ENCODE measurements at places on chromosomes 7 and 10. TPM values are rescaled to one million over a fixed set of nuclear protein-coding genes. Genes with fewer than 3 reads are reported as not detected.

Gene BTBD16
- not detected for total RNA-seq

- no peak for DNase-seq
- no peaks in the 10 kb centered on the region for H3K36me3 ChIP-seq
- no peak overlapping the region for H3K27ac ChIP-seq
Measured at GRCh38 chr7:105723572-105723971, 142.3 kb upstream of the EFCAB10 start.

- no peaks in the 10 kb centered on the region for H3K4me1 ChIP-seq
- H3K27ac ChIP-seq = no peak overlapping the region
- H3K4me3 ChIP-seq = no peak overlapping the region
- no peaks in the 10 kb centered on the region for H3K27me3 ChIP-seq
- peaks cover 8% of the 10 kb centered on the region for H3K36me3 ChIP-seq
- DNase-seq = no peak
Measured at GRCh38 chr10:98251399-98251798, 16.6 kb downstream of the LOXL4 start.

GRCh38 chr10:22436893-22437619 lies 91.8 kb downstream of the SPAG6 start:
- peak overlapping the region; percentile 95 for H3K27ac ChIP-seq
- H3K27me3 ChIP-seq = no peaks in the 10 kb centered on the region
- peak; percentile 89 for DNase-seq
- H3K4me1 ChIP-seq = peaks cover 47% of the 10 kb centered on the region
- H3K36me3 ChIP-seq = peaks cover 2% of the 10 kb centered on the region
- peak overlapping the region; percentile 88 for H3K4me3 ChIP-seq

DNA sequence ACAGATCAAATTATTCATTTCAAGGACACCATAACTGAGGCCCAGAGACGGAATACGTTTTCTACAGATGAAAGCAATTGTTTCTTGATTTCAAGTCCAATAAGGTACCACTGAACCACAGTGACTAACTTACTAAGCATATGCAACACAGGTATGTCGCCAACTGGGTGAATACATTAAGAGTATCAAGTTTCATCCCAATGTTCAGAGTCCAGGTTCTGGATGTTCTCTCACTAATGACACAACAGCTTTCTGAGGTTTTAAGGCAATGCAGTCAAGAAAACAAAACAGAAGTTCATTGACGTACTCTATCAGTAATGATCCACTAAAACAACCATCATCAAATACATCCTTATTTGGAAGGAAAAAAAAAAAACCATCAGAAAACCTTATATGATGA lies 35.8 kb downstream of the NSUN6 start:
- DNase-seq = no peak
- peaks cover 40% of the 10 kb centered on the region for H3K36me3 ChIP-seq
- H3K4me1 ChIP-seq = no peaks in the 10 kb centered on the region
- H3K27ac ChIP-seq = no peak overlapping the region

DNA sequence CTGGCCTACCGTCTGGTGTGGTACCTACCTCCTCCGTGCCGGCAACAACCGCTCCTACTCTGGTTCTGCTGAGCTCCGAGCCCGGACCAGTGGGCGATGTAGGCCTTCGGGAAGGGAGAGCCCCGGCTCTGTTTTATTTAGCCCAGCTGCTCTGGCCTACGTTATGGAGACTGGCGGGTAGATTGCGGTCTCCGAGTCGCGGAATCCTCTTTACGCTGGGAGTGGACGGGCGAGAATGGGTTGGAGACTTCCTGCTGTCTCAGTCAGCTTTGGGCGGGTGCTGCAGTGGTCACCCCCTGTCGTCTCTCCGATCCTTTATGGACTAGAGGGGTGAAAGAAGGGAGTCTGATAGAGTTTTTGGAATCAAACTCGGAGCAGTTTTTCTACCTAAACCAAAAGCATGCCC lies 406 bp downstream of the CBLL1 start:
- peak overlapping the region; percentile 87 for H3K4me3 ChIP-seq
- H3K27me3 ChIP-seq = no peaks in the 10 kb centered on the region
- H3K27ac ChIP-seq = peak overlapping the region; percentile 100
- no peak for DNase-seq
- H3K4me1 ChIP-seq = peaks cover 42% of the 10 kb centered on the region
- peaks cover 11% of the 10 kb centered on the region for H3K36me3 ChIP-seq

- H3K4me1 ChIP-seq = peaks cover 52% of the 10 kb centered on the region
- H3K36me3 ChIP-seq = peaks cover 6% of the 10 kb centered on the region
- no peaks in the 10 kb centered on the region for H3K27me3 ChIP-seq
- H3K27ac ChIP-seq = no peak overlapping the region
Measured at GRCh38 chr7:139734395-139734794, 43.4 kb downstream of the HIPK2 start.

GRCh38 chr10:132385721-132386418 lies 11.1 kb upstream of the PWWP2B start:
- H3K27ac ChIP-seq = no peak overlapping the region
- DNase-seq = no peak
- H3K4me1 ChIP-seq = peaks cover 10% of the 10 kb centered on the region
- H3K27me3 ChIP-seq = no peaks in the 10 kb centered on the region
- no peak overlapping the region for H3K4me3 ChIP-seq

Gene GIMAP2
- total RNA-seq = 42.2 TPM

GRCh38 chr7:24325708-24326107 lies 41.7 kb downstream of the NPY start:
- H3K27ac ChIP-seq = no peak overlapping the region
- H3K4me1 ChIP-seq = no peaks in the 10 kb centered on the region
- no peak overlapping the region for H3K4me3 ChIP-seq
- peaks cover 5% of the 10 kb centered on the region for H3K27me3 ChIP-seq
- DNase-seq = no peak
- H3K36me3 ChIP-seq = no peaks in the 10 kb centered on the region

- DNase-seq = peak; percentile 63
- H3K4me3 ChIP-seq = no peak overlapping the region
- peaks cover 8% of the 10 kb centered on the region for H3K4me1 ChIP-seq
- no peak overlapping the region for H3K27ac ChIP-seq
Measured at GRCh38 chr7:43385856-43386255, 197.1 kb upstream of the STK17A start.

- H3K4me1 ChIP-seq = no peaks in the 10 kb centered on the region
- H3K4me3 ChIP-seq = no peak overlapping the region
- no peak for DNase-seq
- no peaks in the 10 kb centered on the region for H3K27me3 ChIP-seq
Measured at GRCh38 chr7:121957626-121958025, 84.7 kb downstream of the PTPRZ1 start.

Gene CALML5
- total RNA-seq = not detected

GRCh38 chr7:1587738-1588137 lies 17.9 kb upstream of the PSMG3 start:
- H3K4me3 ChIP-seq = no peak overlapping the region
- H3K27me3 ChIP-seq = peaks cover 25% of the 10 kb centered on the region
- H3K27ac ChIP-seq = no peak overlapping the region
- H3K36me3 ChIP-seq = peaks cover 5% of the 10 kb centered on the region
- DNase-seq = no peak

DNA sequence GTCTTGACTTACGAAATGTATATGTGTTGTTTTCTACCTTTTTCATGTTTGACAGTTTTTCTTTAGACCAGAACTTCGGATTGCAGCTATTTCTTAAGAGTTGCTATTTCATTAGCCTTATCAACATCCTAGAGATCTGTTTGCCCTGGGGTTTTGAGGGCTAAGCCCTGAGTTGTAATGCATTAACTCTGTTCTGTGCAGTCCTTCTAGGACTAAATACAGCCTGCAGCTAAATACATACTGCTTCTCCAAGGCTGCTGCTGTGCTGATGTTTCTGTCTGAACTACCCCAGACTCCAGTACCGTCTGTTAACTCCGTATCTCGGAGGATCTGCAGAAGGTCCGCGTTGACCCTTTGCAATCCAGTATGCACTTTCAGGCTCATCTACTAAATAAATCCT lies 26.5 kb downstream of the KIAA1217 start:
- H3K4me1 ChIP-seq = no peaks in the 10 kb centered on the region
- DNase-seq = no peak
- H3K36me3 ChIP-seq = no peaks in the 10 kb centered on the region

DNA sequence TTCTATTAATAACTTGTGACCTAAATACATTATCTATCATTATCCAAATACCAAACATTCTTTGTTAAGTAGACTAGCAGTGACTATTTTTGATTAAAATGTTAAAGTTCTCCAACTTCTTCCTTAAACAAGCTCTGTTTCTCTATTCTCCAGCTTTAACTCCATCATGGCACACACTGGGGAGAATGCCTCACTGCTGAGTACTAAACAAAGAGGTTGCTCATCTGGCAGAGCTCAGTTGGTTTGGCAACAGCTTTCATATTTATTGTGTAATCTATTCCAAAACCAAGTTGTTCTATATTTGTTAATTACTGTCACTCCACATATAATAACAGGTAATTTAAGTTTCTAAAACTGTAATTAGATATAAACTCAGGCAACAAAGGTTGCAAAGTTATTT lies 89.6 kb downstream of the USP6NL start:
- H3K27ac ChIP-seq = no peak overlapping the region
- peaks cover 9% of the 10 kb centered on the region for H3K4me1 ChIP-seq
- no peaks in the 10 kb centered on the region for H3K36me3 ChIP-seq
- no peak overlapping the region for H3K4me3 ChIP-seq

DNA sequence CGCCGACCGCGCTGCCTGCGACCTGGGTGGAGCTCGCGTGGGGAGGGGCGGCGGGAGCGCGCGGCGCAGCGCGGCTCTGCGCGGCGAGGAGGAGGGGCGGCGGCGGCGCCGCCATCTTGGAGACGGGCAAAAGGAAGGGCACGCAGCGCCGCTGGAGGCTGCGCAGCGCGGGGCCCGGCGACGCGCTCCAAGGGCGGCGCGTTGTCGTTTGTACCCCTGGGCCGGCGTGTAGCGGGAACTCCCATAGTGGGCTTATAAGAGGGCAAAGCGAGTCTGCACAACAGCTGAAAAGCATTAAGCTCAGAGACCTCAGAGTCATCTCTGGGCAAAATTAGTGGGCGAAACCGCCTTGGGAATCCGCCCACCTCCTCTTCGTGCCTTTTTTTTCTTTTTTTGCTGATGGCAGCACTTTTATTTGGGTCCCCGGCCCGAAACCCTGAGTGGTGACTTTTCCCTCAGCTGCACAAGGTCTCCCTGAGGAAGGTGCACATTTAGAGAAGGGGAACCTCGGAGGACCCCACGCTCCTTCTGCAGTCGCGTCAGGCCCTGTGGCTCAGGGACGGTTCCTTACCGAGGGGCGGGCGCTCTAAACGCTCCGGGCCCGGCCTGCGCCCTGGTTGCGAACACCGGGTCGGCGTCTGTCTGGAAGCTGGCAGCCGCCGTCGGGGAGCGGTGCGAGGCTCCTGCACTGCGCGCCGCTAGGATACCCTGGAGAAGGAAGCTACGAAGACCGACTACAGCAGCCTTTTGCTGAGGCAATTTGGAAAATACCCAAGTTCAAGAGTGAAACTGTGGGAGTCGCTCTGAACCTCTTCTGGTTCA lies 428 bp upstream of the MCMBP start:
- peak overlapping the region; percentile 91 for H3K27ac ChIP-seq
- H3K4me3 ChIP-seq = peak overlapping the region; percentile 80
- peak; percentile 87 for DNase-seq
- H3K27me3 ChIP-seq = no peaks in the 10 kb centered on the region

GRCh38 chr10:133129071-133129858 lies 30.8 kb upstream of the KNDC1 start:
- H3K4me1 ChIP-seq = no peaks in the 10 kb centered on the region
- no peak overlapping the region for H3K27ac ChIP-seq
- DNase-seq = no peak
- H3K27me3 ChIP-seq = peaks cover 4% of the 10 kb centered on the region
- no peaks in the 10 kb centered on the region for H3K36me3 ChIP-seq

GRCh38 chr7:39035903-39036302 lies 58.2 kb downstream of the POU6F2 start:
- peaks cover 3% of the 10 kb centered on the region for H3K27me3 ChIP-seq
- DNase-seq = no peak

Gene SKIDA1
- 0.36 TPM for total RNA-seq

GRCh38 chr7:46830-47140 lies 145.6 kb upstream of the FAM20C start:
- H3K27me3 ChIP-seq = peaks cover 23% of the 10 kb centered on the region
- peaks cover 4% of the 10 kb centered on the region for H3K4me1 ChIP-seq
- no peaks in the 10 kb centered on the region for H3K36me3 ChIP-seq
- no peak overlapping the region for H3K27ac ChIP-seq

DNA sequence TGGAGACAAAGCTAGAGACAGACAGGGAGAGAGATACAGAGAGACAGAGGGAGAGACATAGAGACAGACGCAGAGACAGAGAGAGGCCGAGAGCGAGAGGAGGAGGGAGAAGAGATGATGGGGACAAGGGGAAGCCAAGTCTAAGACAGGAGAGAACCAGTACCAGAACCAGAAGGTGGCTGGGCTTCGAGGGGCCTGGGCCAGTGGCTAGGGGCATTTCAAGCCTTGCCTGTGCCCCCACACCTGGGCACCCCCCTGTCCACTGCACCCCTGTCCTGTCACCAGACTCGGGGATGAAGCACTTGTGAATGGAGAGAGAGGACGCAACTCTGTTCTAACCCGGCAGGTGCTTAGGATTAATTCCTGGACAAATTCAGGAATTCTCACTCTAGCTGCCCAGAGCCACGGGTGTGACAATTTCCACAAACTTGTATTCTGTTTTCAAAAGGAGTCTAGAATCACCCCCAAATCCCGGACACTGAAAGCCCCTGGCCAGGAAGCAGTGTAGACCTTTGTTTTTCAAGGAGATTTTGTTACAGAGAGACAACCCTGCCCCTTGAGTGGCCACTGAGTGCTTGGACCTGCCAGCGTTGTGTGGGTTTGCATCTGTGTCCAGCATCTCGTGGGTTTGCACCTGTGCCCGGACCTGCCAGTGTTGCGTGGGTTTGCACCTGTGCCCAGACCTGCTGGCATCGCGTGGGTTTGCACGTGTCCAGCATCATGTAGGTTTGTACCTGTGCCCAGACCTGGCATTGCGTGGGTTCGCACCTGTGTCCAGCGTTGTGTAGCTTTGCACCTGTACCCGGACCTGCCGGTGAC lies 157.3 kb downstream of the WDR37 start:
- DNase-seq = no peak
- no peaks in the 10 kb centered on the region for H3K4me1 ChIP-seq
- no peak overlapping the region for H3K4me3 ChIP-seq
- H3K27me3 ChIP-seq = no peaks in the 10 kb centered on the region
- no peaks in the 10 kb centered on the region for H3K36me3 ChIP-seq

Gene LOXL4
- total RNA-seq = not detected

Gene TRIL
- total RNA-seq = not detected

DNA sequence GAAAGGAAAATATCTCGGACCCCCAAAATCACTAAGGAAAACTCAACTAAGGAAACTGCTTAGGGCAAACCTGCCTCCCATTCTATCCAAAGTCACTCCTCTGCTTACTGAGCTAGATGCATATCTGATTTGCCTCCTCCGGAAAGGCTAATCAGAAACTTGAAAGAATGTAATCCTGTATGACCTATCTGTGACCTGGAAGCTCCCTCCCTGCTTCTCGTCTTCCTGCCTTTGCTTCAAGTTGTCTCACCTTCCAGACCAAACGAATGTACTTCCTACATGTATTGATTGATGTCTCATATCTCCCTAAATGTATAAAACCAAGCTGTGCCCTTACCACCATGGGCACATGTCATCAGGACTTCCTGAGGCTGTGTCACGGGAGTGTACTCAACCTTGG lies 58.1 kb upstream of the SEC61G start:
- no peak overlapping the region for H3K27ac ChIP-seq
- H3K27me3 ChIP-seq = peaks cover 8% of the 10 kb centered on the region
- no peak overlapping the region for H3K4me3 ChIP-seq
- no peak for DNase-seq
- no peaks in the 10 kb centered on the region for H3K4me1 ChIP-seq

Gene VAX1
- not detected for total RNA-seq

Gene FAM24B
- total RNA-seq = 10.6 TPM

Gene TMEM184A
- not detected for total RNA-seq

Gene CCNY
- 42.2 TPM for total RNA-seq

Gene CPA1
- not detected for total RNA-seq

Measured in activated CD8-positive, alpha-beta T cell treated with anti-CD3 and anti-CD28 coated beads for 36 hours (primary cell).